ENCODE measurements at places on chromosomes 5 and 9.

- no peak for DNase-seq
These were observed 81.8 kb downstream of the MED10 start for GRCh38 chr5:6296524-6296923.

GRCh38 chr5:143222287-143223231, 180.9 kb downstream of the NR3C1 start:
- peak; percentile 63 for DNase-seq

DNA sequence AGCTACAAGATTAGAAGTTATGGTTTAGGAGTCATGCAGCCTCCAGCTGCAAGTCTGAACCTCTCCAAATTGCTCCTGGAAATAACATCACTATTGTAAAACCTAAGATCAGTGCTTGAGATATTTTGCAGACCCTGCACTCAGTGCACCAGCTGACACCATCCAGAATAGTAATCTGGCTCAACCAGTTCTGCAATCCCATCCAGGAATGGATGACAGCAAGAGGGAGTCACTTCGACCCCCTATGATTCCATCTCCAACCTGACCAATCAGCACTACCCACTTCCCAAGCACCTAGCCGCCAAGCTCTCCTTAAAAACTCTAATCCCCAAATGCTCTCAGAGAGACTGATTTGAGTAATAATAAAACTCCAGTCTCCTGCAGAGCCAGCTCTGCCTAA, 37.9 kb upstream of the NR4A3 start:
- no peak for DNase-seq

- peak; percentile 61 for DNase-seq
These were observed 84.2 kb downstream of the ZNF608 start for GRCh38 chr5:124662181-124662781.

GRCh38 chr9:73093740-73094379, 57.8 kb upstream of the ANXA1 start:
- DNase-seq = no peak

DNA sequence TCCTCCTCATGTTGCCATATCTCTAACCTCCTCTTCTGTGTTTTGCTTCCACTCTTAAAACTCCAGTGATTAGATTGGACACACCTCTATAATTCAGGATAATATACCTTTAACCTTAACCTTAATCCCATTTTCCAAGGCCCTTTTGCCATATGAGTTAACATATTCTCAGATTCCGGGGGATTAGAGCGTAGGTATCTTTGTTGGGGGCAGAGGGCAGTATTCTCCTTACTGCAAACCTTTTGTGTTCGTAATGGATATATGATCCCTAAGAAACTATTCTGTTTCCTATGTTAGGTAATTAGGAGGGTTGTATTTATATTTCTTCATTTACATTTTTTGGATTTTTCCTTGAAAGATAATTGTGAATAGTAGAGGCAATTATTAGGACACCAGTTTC, 99.5 kb downstream of the VPS13A start:
- DNase-seq = no peak

- peak; percentile 58 for DNase-seq
These were observed 1.2 kb downstream of the CKS2 start for GRCh38 chr9:89312222-89312571.

GRCh38 chr9:131178382-131178781, 53.0 kb downstream of the NUP214 start:
- peak; percentile 31 for DNase-seq

DNA sequence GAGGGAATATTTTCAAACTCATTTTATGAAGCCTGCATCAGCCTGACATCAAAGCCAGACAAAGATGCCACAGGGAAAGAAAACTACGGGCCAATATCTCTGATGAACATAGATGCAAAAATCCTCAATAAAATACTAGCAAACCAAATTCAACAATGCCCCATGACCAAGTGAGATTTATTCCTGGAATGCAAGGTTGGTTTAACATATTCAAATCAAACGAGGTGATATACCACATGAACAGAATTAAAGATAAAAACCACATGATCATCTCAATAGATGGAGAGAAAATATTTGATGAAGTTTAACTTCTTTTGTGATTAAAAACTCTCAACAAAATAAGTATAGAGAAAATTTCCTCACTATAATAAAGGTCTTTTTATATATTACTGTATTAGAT, 792.0 kb upstream of the ZNF608 start:
- peak; percentile 2 for DNase-seq

DNA sequence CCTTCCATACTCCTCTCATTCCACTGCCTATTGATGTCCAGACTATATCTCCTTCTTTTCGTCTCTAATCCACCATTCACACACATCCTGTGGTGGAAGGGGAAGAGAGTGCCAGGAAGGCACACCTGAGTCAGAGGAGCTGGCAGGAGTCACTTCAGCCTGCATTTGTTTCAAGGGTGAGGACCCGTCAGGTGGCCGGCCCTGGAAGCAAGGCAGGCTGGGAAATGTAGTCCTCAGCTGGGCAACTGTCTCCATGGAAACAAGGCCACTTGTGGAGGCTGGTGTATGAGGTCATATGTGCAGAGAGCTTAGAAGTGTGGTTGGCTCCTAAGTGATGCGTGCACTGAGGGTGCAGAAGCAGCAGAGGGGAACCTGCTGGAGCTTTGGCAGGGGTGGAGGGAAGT, 278.4 kb downstream of the NSG2 start:
- DNase-seq = peak; percentile 69

DNA sequence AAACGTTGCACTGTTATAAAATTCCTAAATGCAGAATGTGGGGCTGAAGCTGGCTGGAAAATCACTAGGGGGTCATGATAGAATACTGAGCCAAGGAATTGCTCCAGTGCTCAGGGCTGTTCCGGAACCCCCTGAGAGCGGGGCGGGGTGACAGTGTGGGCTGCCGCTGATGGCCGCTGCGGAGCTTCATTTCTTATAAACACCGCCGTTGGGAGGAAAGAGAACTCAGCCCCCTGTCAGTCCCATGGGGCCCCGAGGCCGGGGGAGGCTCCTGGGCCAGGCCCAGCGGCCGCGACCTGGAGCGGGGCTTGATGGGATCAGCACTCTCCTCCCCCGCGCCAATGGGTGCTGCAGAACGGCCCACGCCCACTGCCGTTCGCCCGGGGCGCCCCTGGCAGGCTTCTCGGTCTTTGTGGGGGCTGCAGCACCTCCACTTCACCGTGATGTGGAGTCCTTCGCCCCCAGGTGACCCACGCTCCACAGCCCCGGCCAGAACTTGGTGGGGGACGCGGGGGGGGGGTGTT, 5.2 kb upstream of the IRF1 start:
- peak; percentile 67 for DNase-seq

- no peak for DNase-seq
These were observed 19.8 kb downstream of the FAXDC2 start for GRCh38 chr5:154830596-154830995.

DNA sequence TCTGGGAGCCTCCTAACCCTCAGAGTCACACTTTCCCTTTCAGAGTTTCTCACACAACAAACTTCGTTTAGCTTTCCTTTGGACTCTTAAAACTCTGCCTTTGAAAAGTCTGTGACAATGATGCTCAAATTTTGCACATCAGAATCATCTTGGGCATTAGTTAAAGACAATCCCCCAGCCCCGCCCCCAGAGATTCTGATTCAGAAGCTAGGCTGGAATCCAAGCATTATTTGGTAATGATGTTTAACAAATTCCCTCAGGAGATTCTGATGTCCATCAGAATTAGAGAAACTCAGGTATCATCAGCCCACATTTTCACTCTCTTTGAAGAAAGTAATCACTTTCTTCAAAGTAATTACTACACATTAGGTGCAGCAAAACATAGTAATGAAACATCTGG, 9.6 kb upstream of the PLPP1 start:
- no peak for DNase-seq

- DNase-seq = no peak
These were observed 286.3 kb downstream of the ADGRV1 start for GRCh38 chr5:90844931-90845330.

GRCh38 chr9:31032206-31032605, 1352.2 kb upstream of the ACO1 start:
- no peak for DNase-seq

DNA sequence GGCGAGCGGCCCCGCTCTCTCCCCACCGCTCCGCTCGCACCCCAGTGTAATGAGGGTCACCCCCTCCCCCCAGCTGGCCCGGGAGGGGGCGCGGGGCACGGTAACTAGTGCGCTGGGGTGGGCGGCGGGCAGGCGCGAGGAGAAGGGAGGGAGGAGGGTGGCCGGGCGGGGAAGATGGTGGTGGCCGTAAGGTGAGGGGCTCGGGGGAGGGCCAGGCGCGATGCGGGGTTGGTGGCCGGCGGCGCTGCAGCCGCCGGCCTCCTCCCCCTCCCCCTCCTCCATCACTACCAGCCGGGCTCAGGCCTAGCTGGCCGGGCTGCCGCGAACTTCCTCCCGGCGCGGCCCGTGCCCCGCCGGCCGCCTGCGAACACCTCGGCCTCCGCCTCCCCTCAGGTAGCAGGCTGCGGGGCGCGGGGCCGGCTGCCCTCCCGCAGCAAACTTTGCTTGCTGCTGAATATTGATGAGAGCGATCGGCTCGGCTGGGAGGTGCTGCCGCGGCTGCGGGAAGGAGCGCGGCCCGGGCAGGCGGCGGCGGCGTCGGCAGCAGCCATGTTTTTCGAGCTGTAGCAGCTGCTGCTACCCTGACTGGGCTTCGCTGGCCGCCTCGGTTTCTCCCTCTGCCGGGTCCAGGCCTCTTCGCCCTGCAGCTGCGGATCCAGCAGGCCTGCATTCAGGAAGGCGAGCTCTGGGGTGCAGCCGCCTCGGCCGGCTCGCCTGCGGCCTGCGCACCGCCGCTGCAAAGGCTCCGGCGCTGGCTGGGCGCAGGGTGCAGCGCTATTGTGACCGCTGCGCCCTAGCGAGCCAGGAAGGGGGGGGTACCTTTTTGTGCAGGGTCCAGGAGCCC, 502 bp downstream of the NSD1 start:
- peak; percentile 32 for DNase-seq

DNA sequence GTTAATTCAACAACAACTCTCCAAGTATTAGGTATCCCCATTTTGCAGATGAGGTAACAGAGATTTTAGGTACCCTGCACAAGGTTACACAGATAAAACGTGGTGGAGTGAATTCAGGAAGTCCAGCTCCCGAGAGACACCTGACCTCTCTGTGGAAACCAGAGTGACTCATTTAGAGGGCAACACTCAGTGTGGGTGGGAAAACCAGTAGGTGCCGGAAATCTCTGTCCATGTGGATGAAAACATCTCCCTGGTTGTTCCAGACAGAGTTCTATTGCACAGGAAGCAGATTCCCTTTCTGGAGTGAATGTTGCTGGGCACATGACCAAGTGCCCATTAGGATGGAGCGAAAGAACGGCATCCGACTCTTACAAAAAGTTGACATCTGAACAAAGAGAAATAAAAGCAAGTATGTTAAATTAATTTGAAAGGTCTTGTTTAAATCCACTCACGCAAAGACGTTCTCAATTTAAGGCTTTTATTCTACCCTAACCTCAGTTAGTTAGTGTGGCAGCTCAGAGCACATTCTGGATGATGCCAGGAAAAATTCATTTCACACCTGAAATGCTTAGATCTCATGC, 391.9 kb upstream of the WWC1 start:
- no peak for DNase-seq

GRCh38 chr5:39282561-39282960, 63.2 kb upstream of the FYB1 start:
- no peak for DNase-seq

DNA sequence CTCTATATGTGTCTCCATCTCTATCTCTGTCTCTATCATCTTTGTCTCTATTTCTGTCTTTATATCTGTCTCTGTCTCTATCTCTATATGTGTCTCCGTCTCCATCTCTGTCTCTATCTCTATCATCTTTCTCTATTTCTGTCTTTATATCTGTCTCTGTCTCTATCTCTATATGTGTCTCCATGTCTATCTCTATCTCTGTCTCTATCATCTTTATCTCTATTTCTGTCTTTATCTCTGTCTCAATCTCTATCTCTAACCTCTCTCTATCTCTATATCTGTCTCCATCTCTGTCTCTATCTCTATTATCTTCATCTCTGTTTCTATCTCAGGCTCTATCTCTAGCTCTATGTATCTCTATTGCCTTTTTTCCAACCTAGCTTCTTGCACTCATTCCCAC, 37.0 kb downstream of the IRX4 start:
- DNase-seq = no peak

GRCh38 chr5:17252543-17252942, 35.1 kb downstream of the BASP1 start:
- DNase-seq = no peak

- DNase-seq = no peak
These were observed 48.2 kb downstream of the ABCA1 start for GRCh38 chr9:104879555-104880309.

- peak; percentile 97 for DNase-seq
These were observed at the start of gene SHB for GRCh38 chr9:38068701-38069628. Gene SHB, minus strand, starts transcription at chr9:38069227. Its CDS starts 582 bp downstream, at chr9:38068645.

DNA sequence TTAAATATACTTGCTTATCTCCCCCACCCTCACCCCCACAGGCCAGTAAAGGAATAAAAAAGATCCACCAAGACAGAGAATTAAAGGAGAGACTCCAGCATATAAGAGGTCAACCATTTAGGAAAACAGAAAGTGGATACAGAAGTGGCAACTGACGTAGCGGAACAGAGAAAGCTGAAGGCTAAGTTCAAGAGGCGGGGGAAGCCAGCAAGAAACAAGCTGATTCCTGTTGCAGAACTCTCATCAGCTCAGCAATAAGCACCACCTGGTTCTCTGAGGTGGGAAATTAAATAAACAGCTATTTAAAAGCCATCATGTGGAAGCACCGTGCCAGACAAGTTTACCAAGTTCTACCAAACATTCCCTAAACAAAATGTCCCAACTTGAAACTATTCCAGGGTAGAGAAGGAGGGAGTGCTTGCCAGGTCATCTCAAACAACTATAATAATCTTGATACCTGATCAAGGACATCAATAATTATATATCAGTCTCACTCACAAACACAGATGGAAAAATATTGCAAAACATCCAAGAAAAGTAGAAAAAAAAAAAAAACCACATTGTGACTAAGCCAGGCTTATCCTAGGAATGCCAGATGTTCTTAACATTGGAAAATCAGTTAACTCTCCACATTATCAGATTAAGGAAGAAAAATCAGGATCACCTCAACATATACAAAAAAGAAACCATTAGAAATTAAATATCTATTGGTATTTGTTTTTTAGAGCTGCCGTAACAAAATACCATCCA, 7.3 kb upstream of the ARL15 start:
- no peak for DNase-seq

DNA sequence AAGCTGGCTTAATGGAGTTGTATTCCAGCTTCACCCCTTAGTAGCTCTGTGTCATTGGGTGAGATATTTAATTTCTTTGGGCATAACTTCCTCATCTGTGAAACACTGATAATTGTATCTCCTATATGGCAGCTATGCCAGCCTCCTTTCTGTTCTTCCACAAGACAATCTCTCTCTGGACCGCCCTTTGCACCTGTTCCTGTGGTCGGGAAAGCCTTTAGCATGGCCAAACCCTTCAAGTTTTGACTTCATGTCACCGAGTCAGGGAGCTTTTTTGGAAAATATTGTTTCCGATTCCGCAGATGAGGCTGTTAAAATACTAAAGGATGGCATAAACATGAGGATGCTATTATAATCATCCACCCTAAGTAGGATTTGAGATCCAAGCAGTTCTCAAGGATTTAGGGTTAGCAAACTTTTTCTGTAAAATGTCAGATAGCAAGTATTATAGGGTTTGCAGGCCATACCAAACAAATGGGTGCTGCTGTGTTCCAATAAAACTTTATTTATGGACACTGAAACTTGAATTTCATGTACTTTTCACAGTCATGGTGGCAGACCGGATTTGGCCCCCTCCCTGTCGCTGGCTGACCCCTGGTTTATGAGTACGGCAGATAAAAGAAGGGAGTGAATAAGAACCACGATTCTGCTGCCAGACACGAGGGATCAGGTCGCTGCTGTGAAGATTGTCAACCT, 695 bp upstream of the NDFIP1 start:
- DNase-seq = no peak
